CD4-positive, CD25-positive, alpha-beta regulatory T cell (primary cell): ENCODE measurements at places on chromosomes 7 and 10. TPM values are rescaled to one million over a fixed set of nuclear protein-coding genes. Genes with fewer than 3 reads are reported as not detected.

Gene HOXA11
- total RNA-seq, result not detected

Gene TWIST1
- total RNA-seq, result 0.39 TPM

Gene CDK14
- total RNA-seq, result 4.0 TPM

Gene ANK3
- 32.6 TPM for total RNA-seq

Gene WEE2
- not detected for total RNA-seq

Gene CAMK2B
- total RNA-seq, result not detected

Gene GPER1
- total RNA-seq, result not detected

Gene BLNK
- total RNA-seq, result 0.35 TPM

Gene STK32C
- total RNA-seq, result 6.6 TPM

Gene CLIP2
- 2.9 TPM for total RNA-seq

Gene THNSL1
- total RNA-seq, result 0.94 TPM

Gene SRGN
- total RNA-seq, result 580 TPM

Gene TMEM176A
- not detected for total RNA-seq

Gene ATG9B
- total RNA-seq, result 21.2 TPM

Gene LLCFC1
- not detected for total RNA-seq

Gene PTPRZ1
- not detected for total RNA-seq

Gene DRGX
- total RNA-seq, result not detected
